ENCODE measurements at places on chromosomes 6 and 20. TPM values are rescaled to one million over a fixed set of nuclear protein-coding genes. Genes with fewer than 3 reads are reported as not detected.

GINM1 gene
- 80.8 TPM for total RNA-seq

GRCh38 chr6:97812940-97813339 is 529.9 kb upstream of the MMS22L start:
- no peak for DNase-seq

- no peak for DNase-seq
Measured at GRCh38 chr20:16063881-16064280, 509.4 kb downstream of the KIF16B start.

GRCh38 chr6:17280138-17280537 is 1.0 kb upstream of the RBM24 start:
- no peak for DNase-seq

GRCh38 chr6:15282334-15282733 is 36.5 kb downstream of the JARID2 start:
- no peak for DNase-seq

CTCFL gene
- total RNA-seq = not detected

GRCh38 chr6:38572186-38572813 is 67.4 kb downstream of the BTBD9 start:
- DNase-seq = no peak

FILIP1 gene
- total RNA-seq = 43.7 TPM

DNA sequence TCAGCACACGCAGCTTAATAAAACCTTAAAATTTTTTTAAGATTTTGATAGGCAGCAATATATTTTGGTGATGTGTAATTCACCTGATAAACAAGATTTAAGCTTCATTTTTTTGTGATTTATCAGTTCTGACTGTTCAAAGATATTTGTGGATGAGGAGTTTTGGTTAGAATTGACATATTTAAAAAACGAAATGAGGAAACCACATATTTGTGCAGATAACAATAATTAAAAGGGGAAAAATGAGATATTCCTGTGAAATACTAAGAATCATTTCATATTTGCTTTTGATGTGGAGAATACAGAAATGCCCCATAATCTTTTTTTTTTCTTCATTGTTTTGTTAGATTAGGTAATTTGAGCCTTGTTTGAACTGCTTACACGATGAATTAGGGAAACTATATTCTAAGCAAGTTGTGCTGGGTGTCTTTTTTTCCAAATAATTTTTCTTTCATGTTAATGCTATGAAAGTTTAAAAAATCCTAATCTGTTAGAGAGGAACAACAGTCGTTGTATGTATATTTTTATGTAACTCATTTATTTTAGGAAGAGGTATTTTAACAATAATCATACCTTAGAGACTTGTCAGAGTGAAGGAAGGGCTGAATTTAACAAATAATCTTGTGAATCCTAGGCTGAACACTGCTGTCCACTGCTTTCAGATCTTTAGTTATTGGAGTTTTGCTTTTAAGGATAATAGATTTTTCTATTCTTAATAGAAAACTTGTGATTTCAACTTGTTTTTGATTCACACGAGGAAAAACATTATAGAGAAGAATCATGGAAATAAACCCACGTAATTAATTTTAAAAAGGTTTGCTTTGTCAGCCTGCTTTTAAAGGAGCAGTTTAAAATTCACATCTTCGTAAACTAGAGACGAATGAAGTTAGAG is 4.0 kb downstream of the ARID1B start:
- DNase-seq = no peak

EDN3 gene
- 3.1 TPM for total RNA-seq

- no peak for DNase-seq
Measured at GRCh38 chr20:2680046-2680445, 12.5 kb upstream of the EBF4 start.

SLC35F1 gene
- 9.1 TPM for total RNA-seq

Data from urinary bladder (tissue), 4 donors.